AG08396 (cell line): ENCODE measurements at places on chromosomes 7 and 10.

DNA sequence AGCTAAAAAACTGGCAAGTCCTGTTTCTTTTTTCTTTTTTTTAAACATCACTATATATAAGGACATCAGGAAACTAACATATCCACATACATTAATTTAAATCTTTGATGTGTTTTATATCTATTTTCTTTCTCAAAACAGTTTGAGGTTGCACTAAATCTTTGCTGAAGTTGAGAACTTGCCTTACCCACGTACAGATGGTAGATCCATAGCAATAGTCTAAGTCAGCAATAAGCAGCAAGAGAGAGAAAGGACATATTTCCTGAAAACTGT is 226.7 kb upstream of the IMMP2L start:
- DNase-seq: no peak

- no peak for DNase-seq
Observed at GRCh38 chr7:111264981-111265380, 174.1 kb downstream of the LRRN3 start.

DNA sequence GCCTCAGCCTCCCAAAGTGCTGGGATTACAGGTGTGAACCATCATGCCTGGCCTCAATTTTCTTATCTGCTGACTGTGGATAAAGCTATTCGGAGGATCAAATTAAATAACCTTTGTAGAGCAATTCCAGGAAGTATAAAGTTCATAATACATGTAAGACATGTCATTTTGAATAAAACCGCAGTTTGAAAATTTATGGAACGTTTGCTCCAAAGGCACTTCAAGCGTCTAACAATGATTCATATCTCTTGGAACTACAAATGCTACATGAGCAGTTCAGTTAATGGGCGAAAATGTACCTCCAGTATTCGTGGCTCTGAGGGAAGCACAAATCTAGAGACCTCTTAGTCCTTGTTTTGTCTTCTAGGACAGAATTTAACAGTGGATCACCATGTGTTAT is 190.3 kb downstream of the GALNT17 start:
- DNase-seq: no peak

DNA sequence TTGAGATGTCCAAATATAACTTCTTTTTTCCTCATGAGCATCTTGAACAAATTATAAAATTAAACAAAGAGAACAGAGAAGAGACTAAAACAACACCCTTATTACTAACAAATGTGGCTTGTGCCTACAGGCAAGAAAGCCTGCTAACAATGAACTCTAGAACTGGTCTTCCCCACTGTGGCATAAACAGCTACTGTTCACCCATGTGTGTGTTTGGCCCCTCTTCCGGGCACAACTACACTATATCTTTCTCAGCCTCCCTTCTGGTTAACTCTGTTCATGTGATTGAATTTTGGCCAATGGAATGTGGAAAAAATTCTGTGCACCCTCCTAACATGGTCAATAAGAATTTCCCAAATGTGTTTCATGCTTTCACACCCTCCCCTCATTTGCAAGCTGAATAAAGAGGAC is 117.0 kb downstream of the KBTBD2 start:
- no peak for DNase-seq

- DNase-seq: no peak
Observed at GRCh38 chr10:126097558-126098225, 201.3 kb downstream of the FANK1 start.

GRCh38 chr10:78905957-78906308 is 162.8 kb upstream of the ZMIZ1 start:
- no peak for DNase-seq

DNA sequence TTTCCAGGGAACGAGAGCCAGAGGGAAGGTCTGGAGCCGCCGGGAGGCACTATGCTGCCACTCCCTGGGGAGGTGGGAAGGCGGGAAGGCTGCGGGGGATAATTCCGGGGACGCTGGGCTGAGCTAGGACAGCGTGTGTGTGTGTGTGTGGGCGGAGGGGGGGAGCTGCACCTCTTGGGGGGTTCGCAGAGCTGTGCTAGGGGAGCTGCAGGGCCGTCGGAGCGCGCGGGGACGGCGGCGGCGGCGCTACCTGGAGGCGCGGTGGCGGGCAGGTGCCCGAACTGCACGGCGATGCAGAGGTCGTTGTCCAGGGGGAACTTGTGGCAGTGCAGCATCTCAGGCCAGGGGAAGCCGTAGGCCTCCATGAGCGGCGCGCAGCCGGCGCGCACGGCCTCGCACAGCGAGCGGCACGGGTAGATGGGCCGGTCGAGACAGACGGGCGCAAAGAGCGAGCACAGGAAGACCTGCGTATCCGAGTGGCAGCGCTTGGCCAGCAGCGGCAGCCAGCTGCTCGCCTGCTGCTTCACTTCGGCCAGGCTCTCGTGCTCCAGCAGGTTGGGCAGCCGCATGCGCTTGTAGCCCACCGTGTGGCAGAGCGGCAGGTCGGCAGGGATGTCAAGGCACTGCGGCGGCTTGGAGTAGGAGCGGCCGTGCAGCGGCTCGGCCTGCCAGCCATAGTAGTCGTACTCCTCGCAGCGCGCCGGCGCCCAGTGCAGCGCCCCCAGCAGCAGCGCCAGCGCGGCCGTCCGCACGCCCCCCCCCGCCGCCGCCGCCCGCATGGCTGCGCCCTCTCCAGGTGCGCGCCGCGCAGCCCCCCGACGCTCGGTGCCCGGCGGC is 526 bp downstream of the SFRP5 start:
- peak; percentile 54 for DNase-seq
